Stimulated activated CD4-positive, alpha-beta T cell treated with anti-CD3 and anti-CD28 coated beads, Interleukin-1b, Interleukin-23, amount 100 ng/mL, for 4 hours (primary cell): ENCODE measurements at places on chromosomes 11 and 22.

DNA sequence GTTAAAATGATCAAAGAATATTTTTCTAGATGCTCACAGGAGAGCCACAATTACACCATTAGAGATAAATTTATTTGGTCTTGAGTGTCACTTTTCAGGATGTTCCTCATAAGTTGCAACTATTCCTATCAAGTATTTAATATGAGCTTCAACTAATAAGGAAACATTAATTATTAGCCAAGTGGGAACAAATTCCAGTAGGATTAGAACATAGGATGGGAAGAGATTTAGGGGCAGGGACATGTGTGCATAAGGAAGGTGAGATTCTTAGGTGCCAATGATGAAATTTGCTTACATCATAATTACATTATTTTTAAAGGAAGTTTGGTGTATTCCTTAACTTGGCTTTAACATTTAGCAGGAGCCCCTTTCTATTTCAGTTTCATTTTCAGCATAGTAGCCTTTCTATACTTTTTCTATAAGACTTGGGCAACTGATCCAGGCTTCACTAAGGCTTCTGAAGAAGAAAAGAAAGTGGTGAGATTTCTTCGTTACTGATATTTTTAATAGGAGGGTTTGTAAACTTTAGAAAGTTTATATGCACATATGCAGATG lies 38.8 kb downstream of the CSRP3 start:
- DNase-seq, result no peak

DNA sequence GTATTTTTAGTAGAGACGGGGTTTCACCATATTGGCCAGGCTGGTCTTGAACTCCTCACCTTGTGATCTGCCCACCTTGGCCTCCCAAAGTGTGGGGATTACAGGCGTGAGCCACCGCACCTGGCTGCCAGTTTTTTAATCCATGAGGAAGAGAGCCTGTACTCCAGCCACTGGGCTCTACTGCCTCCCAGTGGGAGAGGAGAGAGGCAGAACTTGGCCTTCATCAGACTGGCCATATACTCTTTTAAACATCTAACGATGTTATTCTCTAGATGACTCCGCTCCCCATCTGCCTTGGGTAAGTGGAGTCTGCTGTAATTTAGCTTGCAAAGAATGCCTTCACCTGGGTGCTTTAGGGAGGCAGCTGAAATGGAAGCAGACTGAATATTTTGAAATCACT lies 34.6 kb downstream of the SLC6A5 start:
- no peak for DNase-seq

GRCh38 chr22:35380537-35381423 lies at the start of gene HMOX1:
Gene HMOX1 (plus strand): TSS chr22:35381096. CDS start chr22:35381174, 78 bp downstream.
- no peak for DNase-seq

DNA sequence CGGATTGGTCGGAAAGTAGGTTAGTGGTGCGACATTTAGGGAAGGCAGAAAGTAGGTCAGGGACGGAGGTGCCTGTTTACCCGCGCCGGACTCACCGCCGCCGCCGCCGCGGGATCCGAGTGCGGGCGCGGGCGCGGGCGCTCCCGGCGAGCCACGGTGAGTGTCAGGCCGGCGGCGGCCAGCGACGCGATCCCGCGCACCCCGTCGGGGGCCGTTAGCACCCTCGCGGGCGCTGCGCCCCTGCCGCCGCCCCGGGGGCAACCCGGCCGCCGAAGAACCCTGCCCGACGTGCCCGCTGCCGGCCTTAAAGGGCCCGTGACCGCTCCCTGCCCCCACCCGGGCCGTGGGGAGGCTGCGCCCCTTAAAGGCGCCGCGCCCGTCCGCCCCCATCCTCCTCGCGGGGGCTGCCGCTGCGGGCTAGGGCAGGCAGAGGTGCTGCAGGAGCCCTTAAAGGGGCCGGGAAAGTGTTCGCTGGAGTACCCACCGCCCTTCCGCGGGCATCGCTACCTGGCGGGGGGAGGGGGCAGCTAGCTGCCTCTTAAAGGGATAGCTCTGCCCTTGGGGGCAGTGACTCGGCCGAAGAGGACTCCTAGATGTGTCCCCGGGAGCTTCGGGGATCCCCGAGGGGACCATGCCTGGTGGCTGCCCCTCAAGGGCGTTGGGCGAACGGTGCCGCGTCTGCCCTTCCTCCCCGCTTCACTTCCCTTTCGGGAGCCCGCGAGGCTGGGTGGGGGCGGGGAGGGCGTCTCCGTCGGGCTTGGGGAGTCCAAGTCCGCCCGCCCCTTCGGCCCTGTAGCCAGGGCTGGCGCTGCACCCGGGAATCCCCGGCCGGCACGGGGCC lies at the start of gene BMAL1:
TSS of gene BMAL1 (plus strand) at position 23 of the 841 bp plus-strand sequence. CDS start 76,519 bp downstream, outside the sequence.
- peak; percentile 15 for DNase-seq

DNA sequence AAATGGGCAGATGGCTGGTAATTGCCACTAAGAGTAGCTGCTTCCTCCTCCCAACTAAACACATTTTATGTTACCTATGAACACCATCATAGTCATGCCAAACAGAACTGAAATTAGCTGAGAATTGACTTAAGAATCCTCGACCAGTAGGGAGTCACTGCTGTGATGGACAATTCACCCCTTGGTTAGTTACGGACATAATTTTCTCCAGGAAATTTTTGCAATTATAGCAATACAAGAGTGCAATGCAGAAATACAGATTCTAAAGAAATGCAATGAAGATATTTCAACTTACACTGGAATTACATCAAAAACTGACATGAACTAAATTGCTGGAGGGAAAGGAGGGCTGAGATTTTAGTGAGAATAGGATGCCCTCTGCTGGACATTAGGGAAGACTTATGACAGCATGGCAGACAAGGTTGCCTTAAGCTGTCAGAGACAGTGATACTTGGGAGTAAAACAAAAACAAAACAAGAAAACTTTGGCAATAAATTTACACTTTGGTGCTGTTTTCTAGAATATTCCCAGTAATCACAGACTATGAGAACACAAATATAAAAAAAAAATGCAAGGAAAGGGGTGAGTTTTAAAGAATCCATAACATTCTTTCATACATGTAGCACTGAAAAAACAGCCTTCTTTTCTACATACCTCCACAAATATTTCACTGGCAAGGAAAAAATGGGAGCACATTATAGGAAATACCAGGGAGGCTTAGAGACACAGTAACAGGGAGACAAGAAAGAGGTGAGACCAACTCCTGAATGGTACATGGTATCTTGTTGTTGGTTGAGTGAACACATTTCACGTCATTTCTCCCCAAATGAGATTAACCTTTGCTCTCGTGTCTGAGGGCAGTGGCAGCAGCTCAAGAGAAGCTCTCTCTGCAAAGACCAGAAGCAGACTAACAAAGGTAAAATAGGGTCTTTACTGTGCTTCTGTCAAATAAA lies 11.2 kb upstream of the PPP2R1B start:
- no peak for DNase-seq

GRCh38 chr22:37126383-37126782 lies 16.9 kb upstream of the TMPRSS6 start:
- DNase-seq, result no peak

DNA sequence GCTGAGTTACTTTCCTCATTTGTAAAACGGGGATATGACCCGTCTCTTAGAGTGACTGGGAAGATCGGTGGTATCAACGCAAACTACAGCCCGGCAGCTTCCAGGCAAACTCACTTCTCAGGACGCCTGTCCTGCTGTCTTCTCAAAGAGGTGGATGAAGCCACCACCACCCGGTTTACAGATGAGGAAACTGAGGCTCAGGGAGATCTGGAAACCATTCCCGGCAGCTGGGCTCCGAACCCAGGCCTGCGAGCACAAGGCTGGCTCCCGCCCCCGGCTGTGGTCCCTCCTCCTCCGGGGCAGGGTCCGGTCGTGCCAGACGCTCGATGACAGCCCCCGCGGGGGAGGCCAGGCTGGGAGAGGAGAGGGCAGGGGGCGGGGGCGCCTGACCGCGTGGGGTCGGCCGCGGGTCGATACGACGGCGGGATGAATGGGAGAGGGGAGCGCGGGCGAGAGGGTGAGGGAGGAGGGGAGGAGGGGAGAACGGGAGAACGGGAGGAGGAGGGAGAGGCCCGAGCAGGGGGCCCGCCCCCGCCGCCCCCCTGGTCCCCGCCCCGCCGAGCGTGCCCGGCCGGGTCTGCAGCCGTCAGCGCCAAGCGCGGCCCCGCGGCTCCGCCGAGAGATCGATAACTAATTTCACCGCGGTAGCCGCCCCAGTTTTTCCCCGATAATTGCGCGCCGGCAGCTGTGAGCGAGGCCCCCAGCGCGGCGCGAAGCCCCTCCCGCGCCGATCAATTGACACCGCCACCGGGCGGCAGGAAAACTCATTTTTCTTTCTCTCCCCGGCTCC lies 14.0 kb downstream of the IGLL1 start:
- no peak for DNase-seq

- DNase-seq, result no peak
Measured at GRCh38 chr11:66365711-66366619, 5.6 kb downstream of the SLC29A2 start.

DNA sequence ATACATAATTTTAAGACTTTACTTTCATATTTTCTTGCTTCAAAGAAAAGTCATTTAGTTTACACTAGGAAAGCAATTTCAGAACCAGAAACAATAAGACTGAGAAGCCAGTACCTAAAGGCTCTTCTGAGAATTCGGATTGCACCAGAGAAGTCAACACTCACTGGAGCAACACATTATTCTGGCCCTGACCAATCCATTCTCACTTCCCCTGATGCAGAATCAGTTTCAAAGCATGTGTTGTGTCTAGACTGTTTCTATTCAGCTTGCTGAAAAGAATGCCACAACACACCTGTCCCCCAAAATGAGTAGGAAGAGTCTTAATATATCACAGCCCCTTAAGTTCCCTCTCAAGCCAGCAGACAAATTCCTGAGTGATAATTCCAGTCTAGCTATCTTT lies 1074.3 kb upstream of the TENM4 start:
- DNase-seq, result no peak

DNA sequence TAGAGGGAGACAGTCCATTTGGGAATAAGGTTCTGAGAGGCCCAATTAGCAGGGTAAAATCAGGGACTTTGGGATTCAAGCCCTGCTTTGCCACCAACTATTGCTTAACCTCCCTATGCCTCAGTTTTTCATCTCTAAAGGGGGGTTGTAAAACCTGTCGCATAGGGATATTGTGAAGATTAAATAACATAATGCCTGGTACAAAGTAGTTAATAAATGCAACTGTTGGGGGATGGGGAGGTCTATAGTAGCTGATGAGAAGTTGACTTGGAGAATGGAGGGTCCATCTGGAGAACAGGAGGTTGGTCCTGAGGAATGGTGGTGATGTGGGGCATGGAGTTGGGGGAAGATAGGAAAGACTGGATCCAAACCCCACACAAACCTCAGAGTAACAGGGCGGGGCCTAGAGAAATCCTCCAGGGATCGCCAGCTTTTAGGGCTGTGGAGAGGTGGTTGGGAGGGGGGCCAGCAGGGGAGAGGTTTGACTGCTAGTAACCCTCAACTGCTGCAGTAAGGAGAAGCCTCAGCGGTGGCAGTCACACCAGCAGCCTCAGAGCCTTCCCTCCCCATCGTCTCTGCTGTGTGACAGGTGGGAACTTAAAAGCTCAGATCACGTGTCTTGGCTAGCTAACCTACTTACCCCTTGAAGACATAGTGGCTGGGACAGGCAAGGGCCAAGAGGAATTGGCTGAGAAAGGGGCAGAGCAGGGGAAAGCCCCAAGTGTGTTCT lies 1.1 kb upstream of the ABCG4 start:
- DNase-seq, result no peak

- no peak for DNase-seq
Measured at GRCh38 chr11:61924064-61924455, 6.7 kb upstream of the RAB3IL1 start.

DNA sequence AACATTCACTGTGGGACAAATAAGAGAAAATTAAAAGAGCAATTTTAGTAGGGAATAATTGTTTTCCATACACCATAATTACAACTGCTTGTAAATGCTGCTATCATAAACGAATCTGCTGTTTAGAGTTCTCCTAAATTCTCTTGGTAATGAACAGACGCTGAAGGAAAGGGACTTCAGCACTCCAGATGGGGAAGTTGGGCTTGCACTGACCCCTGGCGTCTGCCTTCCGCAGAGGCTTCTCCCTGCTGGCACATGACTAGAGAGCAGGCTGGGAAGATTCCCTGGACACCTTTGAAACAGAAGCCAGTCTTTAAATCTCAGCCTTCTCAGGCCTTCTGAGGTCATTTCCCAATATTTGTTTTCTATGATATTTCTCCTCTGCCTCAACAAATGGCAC lies 84.1 kb downstream of the NXPE2 start:
- DNase-seq, result no peak

DNA sequence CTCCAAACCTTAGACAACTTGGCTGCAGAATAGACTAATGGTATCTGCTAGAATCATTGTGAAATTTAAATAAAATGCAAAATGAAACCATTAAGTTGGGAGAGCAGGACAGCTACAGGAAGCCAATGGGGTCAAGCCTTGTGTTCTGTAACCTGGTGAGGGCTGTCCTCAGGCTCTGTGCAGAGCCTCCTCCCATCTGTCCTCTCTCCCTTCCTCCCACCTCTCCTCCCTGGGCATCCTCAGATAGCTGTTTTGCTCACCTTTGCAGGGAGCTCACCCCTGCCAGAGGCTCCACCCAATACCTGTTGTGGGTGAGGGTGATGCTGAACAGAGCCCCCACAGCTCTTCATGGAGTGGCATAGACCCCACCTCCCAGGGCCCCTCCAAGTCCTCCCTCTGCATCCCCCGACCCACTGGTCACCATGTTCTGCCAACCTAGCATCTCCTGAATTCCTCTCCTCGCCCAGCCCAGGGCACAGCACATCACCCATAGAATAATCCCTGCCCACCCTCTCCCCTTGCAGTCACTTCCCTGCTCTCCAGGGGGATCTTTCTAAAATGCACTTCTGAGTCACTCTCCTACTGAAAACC lies 100.3 kb downstream of the PDE2A start:
- DNase-seq, result no peak

DNA sequence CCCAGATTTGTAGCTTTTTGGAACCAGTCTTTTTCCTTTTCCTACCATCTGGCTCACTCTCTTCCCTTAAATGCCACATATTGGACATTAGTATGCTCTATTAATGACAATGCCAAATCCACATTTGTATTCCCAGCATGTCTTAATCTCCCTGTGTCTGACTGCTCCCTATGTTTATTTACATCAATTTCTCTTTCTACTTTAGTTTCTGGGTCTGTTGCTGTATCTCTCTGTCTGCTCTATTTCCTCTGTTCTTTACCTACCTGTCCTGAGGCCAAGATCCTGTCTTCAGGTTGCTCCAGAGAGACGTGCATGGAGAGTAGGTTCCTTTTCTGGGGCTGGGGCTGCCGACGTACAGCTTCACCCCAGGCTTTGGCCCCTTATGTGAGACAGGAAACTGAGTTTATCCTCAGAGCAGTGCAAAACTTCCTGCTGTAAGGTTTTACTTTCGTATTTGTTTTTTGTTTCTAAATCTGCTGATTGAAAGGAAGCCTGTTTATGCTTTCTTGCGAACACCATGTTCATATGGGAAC lies 25.6 kb downstream of the OR2AG2 start:
- DNase-seq, result peak; percentile 14

- no peak for DNase-seq
Measured at GRCh38 chr11:78190374-78190773, 1.7 kb downstream of the USP35 start.

DNA sequence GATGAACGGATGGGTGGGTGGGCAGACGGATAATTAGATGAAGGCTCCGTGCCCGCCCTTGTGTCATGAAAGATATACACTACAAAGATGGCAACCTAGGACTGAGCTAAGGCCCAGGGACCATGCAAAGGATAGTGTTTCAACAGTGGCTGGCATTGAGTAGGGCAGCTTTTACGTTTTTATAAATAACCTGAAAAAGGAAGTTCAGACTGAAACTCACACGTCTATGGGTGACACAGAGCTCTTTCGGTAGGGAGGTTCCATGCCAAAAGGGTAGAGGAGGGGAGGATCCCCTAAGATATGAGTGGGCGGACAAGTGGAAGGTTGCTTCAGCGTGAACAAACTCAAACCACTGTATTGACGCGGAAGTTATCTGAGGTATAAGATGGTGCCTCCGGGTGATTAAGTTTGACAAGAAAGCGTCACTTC lies 90.5 kb downstream of the UBASH3B start:
- peak; percentile 50 for DNase-seq

- DNase-seq, result no peak
Measured at GRCh38 chr11:66846671-66847091, 3.4 kb downstream of the RCE1 start.
